ENCODE measurements at places on chromosomes 3 and 15.

- DNase-seq: no peak
Observed at GRCh38 chr3:52270252-52270754, 8.1 kb downstream of the WDR82 start.

DNA sequence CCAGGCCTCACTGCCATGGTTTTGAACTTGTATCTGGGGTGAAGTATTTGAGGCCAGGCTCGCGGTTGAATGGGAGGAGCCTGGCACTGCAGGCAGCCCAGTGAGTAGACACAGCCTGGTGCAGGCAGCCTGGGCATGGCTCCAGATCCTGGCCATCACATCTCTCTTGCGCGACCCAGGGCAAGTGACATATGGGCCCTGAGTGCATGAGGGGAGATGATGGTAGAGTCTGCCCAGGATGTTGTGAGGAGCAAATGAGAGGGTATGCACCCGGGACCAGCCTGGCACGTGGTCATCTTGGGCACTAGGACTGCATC, 103.5 kb downstream of the TBC1D2B start:
- peak; percentile 68 for DNase-seq

GRCh38 chr15:35912196-35912595, 366.2 kb upstream of the DPH6 start:
- no peak for DNase-seq

- no peak for DNase-seq
Observed at GRCh38 chr3:3089017-3089416, 21.2 kb downstream of the IL5RA start.

DNA sequence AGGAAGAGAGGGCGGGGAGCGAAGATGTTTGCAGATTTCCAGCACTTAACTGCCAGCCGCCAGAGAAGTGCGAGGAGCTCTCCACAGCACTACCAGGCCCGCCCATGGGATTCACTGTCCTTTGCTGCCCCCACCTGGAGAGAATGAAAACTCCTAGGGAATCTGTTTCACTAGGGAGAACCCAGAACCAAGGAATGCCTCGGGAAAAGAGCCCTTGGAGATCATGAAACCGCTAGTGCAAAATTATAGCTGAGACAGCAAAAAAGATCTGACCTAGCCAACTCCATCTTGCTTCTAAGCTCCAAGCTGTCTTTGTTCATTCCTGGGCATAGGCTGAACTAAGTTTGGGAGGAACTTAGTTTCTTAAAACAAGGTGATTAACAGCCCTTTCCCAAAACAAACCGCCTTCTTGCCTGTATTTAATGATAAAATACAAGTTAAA, 82.6 kb upstream of the GCNT3 start:
- peak; percentile 89 for DNase-seq

GRCh38 chr15:81155375-81156218, 21.5 kb downstream of the CFAP161 start:
- no peak for DNase-seq

DNA sequence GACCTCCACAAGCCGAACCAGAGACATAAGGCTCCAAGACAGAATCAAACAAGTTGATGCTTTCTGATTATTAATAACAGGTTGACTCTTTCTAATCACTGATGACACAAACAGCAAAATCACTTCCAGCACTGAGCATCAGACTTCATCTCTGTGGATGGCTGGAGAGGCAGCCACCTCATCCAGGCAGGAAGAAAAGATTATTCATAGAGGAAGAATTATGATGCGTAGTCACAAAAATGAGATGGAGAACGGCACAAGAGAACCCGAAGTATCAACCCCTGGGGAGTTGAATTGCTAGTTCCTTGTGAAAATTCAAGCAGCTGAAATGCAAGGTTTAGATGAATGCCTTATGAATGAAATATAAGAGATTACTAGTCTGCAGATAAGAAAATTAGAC, 49.9 kb upstream of the LMCD1 start:
- no peak for DNase-seq

GRCh38 chr3:57949344-57949743, 58.9 kb upstream of the FLNB start:
- DNase-seq: no peak

GRCh38 chr3:160376681-160377080, 22.3 kb downstream of the IFT80 start:
- no peak for DNase-seq

DNA sequence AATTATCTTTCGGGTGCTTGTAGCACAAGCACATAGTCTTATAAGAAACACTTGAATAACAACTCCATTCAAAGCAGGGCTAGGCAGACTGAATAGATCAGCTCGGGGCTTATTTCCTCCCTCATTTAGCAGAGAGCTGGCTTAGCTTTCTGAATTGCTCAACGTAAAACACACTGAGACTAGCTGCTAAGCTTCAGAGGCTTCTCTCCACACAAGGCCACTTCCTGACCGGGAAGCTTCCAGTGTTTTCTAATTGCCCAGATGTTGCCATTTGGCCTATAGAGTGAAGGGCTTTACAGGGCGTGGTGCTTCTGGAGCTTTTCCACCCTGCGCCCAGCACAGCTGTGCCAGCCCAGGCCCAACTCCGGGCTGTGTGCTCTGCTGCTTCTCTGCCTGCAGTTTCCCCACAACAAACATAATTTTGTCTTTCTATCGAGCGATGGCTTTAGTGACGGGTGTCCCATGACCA, 16.6 kb downstream of the FAM240A start:
- DNase-seq: peak; percentile 71

Measured in right forelimb (tissue), 1 donor.